ENCODE measurements at places on chromosomes 1 and 21.

GRCh38 chr1:64363111-64363510 is 106.8 kb upstream of the CACHD1 start:
- DNase-seq, result no peak

DNA sequence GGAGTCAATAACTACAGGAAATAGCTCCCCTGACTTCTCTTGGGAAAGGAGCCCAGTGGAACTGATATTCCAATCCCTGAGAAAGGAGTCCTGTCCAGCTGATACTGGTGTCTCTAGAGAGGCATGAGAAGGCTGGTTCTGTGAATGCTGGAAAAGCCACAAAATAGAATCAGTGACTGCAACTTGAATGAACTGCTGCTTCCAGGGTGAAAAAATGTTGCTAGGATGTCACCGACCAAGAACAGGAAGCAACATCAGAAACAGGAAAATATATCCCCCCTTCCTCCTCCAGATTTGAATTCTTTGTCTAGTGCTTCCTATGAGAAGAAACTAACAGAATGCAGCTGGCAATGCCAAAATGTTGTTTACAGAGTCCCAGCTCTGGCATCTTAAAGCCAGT is 269.3 kb upstream of the LYPLAL1 start:
- no peak for DNase-seq

GRCh38 chr1:161486806-161487741 is 18.2 kb upstream of the FCGR2A start:
- peak; percentile 46 for DNase-seq

DNA sequence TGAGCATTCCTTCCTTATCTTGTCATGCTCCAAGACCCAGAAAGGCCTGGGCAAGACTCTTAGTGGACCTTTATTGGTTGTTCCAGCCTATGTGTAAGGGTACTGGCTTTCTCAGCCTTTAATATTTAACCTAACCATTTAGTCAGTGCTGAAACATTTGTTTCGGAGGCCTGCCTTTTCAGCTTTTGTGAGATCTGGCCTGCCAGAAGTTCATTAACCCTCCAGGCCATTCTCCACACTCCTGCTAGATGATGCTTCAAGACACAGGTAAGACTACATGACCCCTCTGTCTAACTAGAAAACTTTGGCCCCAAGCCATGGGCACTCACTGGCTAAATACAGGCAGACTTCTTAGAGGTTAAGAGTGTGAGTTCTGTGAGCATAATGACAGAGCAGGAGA is 138.4 kb upstream of the ZP4 start:
- no peak for DNase-seq

DNA sequence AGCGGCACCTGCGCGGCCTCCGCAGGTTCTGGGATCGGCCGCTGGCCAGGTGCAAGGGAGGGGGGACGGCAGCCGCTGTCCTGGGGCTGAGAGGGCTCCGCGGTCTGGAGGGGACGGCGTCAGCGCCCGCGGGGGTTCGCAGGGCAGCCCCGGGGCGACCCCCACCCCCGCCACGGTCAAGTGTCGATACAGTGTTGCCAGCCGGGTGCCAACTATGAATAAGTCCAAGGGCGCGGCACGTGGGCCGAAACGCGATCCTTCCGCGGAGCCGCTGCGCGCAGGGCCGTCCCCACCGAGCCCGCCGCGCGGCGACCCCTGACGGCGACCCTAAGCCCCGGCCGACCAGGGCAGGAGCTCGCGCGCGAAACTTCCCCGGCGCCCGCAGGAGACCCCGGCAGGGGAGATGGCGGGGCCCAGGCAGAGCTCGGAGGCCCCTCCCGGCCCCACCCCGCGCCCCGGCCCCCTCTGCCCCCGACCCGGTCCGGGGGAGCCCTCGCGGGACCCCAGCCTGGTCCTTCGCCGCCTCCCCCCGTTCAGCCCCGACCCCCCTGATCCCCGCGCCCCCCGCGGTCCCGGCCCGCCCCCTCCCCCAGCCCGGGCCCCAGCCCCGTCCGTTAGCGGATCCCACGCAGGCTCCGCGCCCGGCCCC is 586 bp upstream of the AGPAT3 start:
- no peak for DNase-seq

DNA sequence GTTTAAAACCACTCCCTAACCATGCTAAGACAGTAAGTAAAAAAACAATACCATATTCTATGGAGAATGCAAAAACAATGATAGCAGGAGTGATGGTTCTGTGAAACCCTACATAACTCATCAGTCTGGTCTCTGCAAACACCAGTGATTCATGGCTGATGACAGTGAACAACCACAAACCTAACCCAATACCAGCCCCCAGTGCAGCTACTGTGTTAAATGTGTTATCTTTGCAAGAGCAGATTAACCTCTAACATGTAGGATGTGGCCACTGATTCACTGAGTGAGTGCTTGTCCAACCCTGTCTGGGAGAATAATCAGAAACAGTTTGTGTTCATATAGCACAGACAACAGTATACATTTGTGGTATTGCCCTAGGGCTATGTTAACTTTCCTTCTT is 100.2 kb upstream of the COG2 start:
- DNase-seq, result no peak

DNA sequence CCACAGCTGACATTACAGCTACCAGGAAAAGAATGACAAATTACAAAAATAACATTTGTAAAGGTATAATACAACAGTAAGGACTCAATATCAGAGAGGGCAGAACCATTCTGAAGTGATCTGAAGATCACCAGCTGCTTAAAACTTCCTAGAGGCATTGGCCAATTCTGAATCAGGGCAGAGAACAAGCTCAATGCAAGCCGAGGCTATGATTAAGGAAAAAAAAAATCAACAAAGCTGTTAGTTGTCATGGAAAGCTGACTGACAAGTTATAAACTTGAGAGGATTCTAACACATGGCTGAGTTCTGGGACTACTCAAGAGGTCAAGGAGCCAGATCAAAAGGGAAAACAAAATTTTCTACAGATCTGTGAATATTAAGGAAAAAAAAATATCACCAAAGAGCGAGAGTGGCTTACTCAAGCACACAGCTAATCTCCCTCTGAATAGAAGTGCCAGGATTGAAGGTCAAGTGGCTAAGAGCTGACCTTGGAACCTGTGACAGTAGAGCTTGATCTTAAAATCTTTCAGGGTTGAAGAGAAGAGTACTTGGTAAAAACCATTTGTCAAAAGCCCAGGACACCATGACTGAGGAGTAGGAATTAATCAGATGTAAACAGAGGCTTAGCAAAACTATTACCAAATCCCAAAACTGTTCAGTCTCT is 383.4 kb downstream of the USP25 start:
- no peak for DNase-seq

DNA sequence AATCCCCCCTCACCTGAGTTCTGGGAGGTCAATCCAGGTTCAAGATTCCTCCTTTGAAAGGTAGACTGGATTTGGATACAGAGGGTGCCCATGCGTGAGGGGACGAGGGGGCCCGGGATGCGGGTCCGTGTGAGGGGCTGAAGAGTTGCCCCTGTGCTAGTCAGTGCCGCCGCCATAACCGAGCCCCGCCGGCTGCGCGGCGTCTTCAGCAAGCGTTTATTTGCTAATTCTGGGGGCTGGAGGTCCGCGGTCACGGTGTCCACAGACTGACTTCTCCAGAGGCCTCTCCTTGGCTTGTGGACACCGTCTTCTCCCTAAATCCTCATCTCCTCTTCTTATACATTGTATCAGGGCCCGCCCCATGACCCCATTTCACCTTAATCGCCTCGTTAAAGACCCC is 20.9 kb upstream of the SAMD11 start:
- no peak for DNase-seq

DNA sequence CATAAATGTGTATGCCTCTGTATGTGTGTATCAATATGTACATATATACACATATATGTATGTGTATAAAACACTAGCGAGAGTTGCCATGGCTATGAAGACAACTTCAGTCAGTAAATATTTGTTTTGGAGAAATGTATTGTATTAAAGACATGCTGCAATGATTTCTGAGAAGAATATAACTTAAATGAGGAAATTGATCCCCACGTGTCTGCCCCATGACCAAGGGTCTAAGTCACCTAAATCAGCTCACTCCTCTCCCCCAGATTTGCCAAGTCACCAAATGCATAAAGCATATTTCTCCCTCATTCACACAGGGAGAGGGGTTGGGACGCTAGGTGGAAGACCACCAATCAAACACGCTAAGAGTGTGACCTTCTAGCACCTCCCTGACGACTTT is 58.3 kb upstream of the LYST start:
- DNase-seq, result no peak

DNA sequence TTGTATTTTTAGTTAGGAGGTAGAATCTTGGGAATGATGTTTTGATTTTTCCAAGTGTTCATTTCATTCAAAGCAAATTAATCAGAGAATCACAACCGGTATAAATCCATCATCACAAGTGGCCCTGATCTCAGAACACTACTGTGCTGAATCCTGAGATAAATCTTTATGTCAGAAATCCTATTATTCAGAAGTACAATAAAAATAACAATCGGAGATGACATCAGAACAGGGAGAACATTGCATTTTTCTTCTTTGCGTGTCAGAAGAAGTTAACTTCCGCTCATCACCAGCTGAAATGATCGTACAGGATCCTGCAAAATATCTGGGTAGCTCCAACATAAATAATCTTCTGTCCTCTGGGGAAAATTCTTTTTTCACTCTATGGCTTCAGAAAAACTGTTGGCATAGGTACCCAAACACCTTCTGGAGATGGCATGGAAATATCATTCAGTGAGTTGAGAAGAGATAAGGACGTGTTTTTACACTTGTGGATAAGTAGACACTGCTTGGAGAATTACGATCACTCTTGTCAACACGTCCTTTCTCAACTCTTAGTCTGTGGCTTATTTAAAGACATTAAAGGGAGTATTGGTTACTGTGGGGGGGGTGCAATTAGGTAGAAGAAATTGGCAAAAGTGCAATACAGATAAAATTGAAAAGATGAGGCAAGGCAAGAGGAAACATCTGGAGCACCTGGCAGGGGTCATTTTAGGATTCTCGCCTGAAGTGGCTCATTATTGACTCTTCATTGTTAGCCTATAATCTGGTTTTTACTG is 46.9 kb upstream of the SMYD2 start:
- peak; percentile 72 for DNase-seq

- DNase-seq, result no peak
Observed at GRCh38 chr1:91884459-91885212, 1.3 kb downstream of the TGFBR3 start.

GRCh38 chr1:226309398-226310244 is 657 bp upstream of the LIN9 start:
- no peak for DNase-seq

- DNase-seq, result no peak
Observed at GRCh38 chr1:29869802-29870201, 633.5 kb downstream of the PTPRU start.

- no peak for DNase-seq
Observed at GRCh38 chr1:111801071-111801850, 45.6 kb downstream of the DDX20 start.

GRCh38 chr1:180571832-180572636 is 13.3 kb downstream of the OVAAL start:
- DNase-seq, result no peak
